ENCODE measurements at places on chromosomes 2 and 18.

- DNase-seq, result no peak
Observed at GRCh38 chr2:42021464-42021863, 26.4 kb upstream of the PKDCC start.

- DNase-seq, result no peak
Observed at GRCh38 chr18:60050821-60051220, 151.0 kb downstream of the PMAIP1 start.

DNA sequence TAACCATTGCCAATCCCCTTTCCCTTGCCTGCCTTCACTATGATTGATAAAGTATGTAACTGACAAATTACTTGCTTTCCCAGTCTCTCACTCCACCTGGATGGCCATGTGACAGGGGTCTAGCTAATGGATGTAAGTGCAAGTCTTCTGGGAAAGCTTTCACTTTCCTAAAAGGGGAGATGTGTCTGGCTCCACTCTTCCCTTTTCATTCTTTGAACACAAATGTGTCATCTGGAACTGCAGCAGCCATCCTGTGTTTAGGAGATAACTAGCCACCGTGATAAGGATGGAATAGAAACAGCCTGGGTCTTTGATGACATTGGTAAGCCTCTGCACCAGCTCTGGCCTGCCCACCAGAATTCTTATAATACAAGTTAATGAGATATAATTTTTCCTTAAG lies 38.2 kb downstream of the SNRPD1 start:
- no peak for DNase-seq

DNA sequence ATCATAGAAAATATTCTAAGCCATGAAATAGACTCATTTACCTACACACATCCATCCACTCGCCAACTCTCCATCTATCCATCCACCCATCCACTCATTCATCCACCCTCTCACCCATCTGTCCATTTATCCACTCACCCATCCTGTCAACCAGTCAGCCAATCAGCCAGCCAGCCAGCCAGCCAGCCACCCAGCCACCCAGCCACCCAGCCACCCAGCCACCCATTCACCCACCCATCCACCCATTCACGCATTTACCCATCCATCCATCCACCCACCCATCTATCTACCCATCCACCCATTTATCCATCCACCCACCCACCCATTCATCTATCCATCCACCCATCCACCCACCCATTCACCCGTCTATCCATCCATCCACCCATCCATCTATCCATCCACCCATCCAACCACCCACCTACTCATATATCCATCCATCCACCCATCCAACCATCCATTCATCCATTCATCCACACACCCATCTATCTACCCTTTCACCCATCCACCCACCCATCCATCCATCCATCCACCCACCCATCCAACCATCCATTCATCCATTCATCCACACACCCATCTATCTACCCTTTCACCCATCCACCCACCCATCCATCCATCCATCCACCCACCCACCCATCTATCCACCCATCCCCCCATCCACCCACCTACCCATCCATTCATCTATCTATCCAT lies 185.1 kb downstream of the LOXHD1 start:
- no peak for DNase-seq

GRCh38 chr2:133561045-133561852 lies 7.0 kb downstream of the NCKAP5 start:
- no peak for DNase-seq

DNA sequence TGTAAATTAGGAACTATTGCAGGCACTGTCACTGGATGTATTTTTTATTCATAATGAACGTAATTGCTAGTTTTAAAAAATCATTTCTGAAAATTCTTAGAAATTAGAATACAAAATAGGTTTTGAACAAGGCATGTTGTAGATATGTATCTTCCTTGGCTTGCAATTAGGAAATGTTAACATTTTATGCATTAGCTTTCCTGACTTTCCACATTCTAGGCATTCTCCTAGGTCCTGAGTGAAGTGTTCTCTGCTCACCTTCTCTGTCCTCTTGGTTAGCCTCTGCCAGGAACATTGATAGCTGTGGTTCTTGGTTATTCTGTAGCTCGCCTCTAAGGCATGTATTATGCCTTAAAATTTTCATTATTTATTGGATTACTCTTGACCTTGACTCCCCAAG lies 130.3 kb downstream of the FHOD3 start:
- DNase-seq, result no peak

DNA sequence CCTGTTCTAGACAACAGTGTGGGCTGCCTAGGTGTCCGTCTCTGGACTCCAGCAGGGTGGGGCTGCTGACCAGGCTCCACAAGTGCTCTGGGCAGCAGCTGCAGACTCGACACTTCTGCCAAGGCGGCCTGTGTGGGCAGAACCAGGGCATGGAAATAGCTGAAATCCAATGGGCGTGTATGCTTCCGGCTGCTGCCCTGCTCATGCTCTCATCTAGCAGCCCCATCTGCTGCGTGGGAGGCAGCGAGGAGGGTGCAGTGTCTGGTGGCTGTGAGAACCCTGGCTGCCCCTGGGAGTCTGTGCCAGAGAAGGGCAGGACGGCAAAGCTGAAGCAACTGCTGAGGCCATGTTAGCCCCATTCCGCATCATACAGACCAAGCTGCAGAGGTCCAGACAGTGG lies 174.9 kb downstream of the SOX11 start:
- no peak for DNase-seq

- no peak for DNase-seq
Observed at GRCh38 chr2:30661173-30662107, 145.8 kb downstream of the CAPN13 start.

GRCh38 chr18:26928670-26929313 lies 63.3 kb upstream of the AQP4 start:
- no peak for DNase-seq

DNA sequence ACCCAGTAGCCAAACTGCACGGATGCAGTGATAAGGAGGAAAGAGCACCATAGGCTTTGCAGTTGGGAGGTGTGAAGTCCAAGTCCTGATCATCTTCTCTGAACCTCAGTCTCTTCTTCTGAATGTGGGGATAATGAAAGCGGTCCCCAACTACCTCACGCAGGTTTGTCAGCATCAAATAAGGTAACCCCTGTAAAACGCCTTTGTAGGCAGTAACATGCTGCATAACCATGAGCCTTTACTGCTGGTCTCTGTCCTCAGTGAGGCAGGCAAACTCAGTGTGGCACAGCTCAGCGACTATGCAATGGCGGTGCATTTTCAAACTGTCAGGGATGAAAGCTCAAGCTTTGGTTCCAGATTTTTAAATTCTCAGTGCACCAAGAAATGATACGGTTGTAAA lies 46.1 kb downstream of the DNMT3A start:
- DNase-seq, result no peak

DNA sequence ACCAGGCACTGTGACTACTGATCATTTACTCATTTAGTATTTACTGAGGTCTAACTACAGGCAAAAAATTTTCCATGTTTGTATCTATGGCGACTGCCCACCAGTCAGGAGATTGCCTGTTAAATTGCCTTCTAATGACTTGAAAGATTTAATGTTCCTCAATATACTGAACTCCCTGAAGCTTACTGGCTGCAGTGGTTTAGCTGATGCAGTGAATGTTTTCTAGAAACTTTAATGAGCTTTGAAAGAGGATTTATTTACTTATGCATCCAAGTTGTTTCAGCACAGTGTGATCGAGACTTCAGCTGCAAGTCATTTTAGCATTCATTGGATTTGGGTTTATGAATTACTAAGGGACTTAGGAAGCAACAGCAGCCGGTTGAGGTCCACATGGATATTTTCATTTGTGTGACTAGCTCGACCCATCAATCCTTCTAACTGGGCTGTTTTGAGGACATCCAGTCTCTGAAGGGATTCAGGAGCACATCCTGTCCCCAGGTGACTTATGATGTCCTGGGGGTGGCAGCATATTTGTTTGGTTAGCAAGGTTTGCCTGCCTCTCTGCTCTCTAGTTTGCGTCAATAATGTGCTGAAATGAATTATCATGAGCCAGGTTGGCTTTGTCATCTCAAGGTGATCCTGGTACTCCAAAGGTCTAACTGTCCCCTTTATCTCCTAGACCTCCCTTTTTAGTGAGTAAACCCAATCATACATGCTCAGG lies 26.8 kb downstream of the ACMSD start:
- no peak for DNase-seq

GRCh38 chr2:128695646-128696220 lies 377.1 kb upstream of the HS6ST1 start:
- no peak for DNase-seq

DNA sequence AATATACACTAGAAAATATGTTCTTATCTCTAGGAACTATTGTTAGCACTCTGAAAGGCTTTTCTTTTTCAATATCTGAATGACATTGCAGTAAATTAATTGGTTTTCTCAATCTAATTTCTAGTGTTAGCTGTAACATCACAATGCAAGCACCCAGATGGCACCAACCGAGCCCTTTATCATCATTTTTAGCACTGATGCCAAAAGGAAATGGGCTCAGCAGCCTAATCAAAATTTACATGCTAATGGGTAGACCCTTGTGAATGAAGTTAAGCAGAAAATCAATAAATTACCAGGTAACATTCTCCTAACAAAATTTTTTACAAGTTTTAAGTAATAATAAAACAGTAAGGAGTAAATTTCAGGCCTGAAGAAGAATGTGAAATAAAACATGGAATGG lies 53.5 kb upstream of the PGAP1 start:
- no peak for DNase-seq

- DNase-seq, result no peak
Observed at GRCh38 chr18:79747156-79747845, 50.4 kb upstream of the KCNG2 start.

DNA sequence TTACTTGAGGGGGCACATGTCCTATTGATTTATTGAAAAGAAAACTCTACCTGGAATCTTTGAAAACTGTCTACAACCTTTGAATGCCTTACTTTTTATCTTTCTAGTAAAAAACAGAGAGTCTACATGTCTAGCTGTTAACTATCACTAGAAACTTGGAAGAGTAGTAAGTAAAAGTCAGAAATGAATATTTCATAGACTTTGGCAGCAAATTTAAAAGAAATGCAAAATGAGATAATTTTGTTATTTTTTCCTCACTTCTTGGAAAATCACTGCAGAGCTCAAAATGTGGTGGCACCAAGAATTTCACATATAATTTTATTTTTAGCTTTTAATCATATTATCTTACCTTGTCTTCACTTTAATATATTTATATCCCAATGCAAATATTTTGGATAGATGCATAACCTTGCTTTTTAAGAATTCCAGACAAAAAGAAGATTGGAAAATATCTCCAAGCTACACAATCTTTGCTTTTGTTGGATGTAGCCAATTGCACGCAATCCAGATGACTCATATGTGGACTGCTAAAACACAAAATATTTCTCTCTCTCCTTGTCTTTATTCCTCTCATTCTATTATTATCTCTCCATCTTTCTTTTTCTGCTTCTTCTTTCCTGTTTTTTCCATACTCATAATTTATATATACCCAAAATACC lies 92.2 kb upstream of the DSEL start:
- no peak for DNase-seq

- no peak for DNase-seq
Observed at GRCh38 chr18:56615738-56616520, 22.5 kb downstream of the TXNL1 start.

GRCh38 chr2:97957432-97958183 lies 38.1 kb downstream of the TMEM131 start:
- DNase-seq, result no peak

- no peak for DNase-seq
Observed at GRCh38 chr2:180442860-180443644, 436.0 kb upstream of the CWC22 start.

GRCh38 chr2:137997733-137998132 lies 33.5 kb downstream of the HNMT start:
- no peak for DNase-seq

Data from activated gamma-delta T cell treated with Interleukin-2 at 50 U/mL for 16 hours (primary cell).